Stimulated activated CD4-positive, alpha-beta T cell treated with anti-CD3 and anti-CD28 coated beads, Interleukin-1b, Interleukin-23, amount 100 ng/mL, for 1 hour (primary cell): ENCODE measurements at places on chromosomes 11 and 22.

- no peak for DNase-seq
Measured at GRCh38 chr22:43858156-43858895, 4.0 kb downstream of the SULT4A1 start.

GRCh38 chr22:43505423-43505822, 93.6 kb downstream of the MPPED1 start:
- DNase-seq = no peak

GRCh38 chr11:106288057-106288456, 210.6 kb downstream of the AASDHPPT start:
- no peak for DNase-seq

GRCh38 chr11:26537341-26537740, 34.7 kb downstream of the MUC15 start:
- DNase-seq = no peak

DNA sequence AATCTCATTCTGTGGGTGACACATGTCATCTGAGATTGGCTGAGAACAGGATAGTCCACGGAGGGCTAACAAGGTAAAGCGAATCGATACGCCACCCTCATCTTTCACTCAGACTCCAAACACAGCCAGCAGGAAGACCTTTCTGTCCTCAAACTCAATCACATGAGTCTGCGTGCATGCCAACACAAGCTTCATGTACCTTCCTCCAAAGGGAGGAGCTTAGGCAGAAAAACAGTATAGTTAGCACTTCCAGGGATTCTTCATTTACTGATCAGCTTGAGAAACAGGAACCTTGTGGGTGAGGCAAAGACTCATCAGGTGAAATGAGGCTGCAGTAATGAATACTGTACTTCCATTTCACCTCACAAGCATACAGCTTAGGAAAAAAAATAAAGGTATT, 767.1 kb upstream of the API5 start:
- no peak for DNase-seq

DNA sequence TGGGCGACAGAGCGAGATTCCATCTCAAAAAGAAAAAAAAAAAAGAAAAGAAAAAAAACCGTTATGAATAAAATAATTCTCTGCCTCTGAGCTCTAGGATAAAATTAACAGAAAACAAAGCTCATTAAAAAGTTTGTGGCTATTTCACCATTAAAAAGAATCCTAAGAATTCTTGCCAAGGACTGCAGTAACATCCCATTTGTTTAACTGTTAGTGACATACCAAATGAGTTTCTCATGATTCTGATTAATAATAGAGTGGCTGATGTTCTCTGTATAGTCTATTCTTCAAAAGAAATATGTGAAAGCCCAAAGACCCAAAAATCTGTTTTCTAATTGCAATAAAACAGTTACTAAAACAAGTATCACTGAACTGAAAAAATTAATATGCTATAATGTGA, 19.7 kb downstream of the CLNS1A start:
- DNase-seq = no peak

DNA sequence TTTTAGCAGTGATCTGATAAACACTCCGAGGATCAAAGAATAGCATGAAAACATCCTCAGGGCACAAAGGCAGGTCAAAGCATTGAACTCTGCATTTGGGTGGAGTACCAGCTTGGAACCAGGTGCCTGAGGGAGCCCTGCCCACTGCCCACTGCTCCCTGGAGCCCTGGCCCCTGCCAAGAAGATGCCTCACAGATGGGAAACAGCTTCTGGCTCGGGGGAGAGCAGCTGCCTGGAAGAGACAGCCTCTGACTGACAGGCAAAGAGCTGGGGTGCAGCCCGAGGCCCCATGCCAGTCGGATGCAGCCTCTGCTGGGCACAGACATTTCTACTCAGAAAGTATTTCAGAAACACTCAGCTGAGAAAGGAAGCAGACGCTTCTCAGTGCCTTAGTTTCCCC, 13.2 kb downstream of the LMO1 start:
- DNase-seq = no peak

DNA sequence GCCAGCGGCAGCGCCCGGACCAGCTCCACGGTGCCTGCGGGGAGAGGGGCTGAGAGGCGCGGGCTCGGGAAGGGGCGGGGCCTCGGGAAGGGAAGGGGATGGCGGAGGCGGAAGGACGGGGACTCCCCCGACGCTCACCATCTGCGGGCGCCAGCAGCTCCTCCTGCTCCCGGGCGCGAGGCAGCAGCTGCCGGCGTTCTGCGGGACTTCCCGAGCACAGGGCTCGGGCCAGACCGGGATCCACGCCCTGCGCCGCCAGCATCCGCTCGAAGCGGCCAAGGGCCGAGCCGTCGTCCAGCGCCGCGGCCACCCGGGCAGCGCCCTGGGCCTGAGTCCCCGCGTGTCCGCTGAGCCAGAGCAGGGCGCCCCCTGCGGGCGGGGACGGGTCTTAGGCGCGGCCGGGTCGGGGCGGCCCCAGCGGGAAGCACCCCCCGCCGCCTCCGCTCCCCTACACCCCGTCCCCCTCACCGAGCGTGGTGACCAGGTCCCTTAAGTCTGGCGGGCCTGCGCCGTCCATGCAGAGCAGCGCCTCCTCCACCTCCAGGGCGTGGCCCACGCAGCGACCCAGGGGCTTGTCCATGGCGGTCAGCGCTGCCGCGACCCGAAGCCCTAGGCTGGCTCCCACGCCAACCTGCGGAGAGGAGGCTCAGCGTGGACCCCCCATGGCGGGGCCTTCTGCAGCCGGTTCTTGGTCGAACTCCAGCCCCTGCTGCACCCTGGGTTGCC, 873 bp upstream of the SCO2 start:
- DNase-seq = peak; percentile 64

- DNase-seq = no peak
Measured at GRCh38 chr11:93059117-93059957, 89.9 kb downstream of the MTNR1B start.

GRCh38 chr11:18013790-18014507, 1.1 kb upstream of the SERGEF start:
- DNase-seq = no peak

GRCh38 chr11:69371731-69372588, 78.0 kb downstream of the MYEOV start:
- DNase-seq = no peak

DNA sequence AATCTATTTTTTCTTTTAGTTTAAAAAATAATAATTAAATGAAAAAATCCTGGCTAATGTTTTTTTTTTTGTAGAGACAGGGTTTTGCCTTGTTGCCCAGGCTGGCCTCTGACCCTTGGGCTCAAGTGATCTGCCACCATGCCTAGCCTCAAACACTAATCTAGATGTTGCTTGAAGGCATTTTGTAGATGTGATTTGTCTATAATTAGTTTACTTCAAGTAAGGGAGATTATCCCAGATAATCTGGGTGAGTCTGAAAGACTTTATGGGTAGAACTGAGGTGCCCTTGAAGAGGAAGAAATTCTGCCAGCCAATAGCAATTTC, 38.6 kb upstream of the RBFOX2 start:
- no peak for DNase-seq

GRCh38 chr22:39999144-39999757, 4.5 kb downstream of the FAM83F start:
- no peak for DNase-seq

- DNase-seq = no peak
Measured at GRCh38 chr11:67588136-67588503, 4.5 kb downstream of the GSTP1 start.

DNA sequence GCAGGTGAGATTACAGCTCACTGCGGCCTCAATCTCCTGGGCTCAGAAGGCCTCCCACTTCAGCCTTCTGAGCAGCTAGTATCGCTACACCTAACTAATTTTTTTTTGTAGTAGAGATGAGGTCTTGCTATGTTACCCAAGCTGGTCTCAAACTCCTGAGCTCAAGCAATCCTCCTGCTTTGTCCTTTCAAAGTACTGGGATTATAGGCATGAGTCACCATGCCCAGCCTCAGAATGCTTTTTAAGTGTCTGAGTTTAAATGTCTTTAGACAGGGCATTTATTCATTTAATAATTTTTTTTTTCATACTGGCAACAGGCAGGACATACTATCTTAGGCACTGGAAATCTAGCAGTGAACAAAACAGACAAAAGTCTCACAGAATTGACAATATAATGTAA, 27.7 kb downstream of the LRP4 start:
- no peak for DNase-seq

- no peak for DNase-seq
Measured at GRCh38 chr11:120147094-120147949, 9.4 kb upstream of the TRIM29 start.

- DNase-seq = no peak
Measured at GRCh38 chr11:64536396-64536941, 54.6 kb upstream of the SLC22A12 start.

GRCh38 chr11:47111318-47111804, 65.3 kb downstream of the ARFGAP2 start:
- DNase-seq = no peak

DNA sequence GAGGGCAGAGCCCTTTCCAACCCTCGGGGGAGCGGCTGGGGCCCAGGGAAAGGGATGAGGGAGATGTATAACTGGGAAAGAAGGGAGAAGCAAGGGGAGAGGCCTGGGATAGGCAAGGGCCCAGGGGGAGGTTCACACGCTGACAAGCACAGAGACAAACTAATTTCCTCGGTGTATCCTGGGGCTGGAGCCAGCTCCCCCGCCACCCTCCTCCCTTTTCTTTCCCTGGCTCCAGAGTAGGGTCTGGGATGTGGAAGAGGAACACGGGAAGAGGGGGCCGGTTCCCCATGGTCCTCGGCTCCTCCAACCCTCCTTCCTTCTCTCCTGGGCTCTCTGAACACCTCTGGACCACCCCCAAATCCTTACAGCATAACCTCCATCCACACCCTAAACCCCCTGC, 6.9 kb downstream of the CLCF1 start:
- no peak for DNase-seq

DNA sequence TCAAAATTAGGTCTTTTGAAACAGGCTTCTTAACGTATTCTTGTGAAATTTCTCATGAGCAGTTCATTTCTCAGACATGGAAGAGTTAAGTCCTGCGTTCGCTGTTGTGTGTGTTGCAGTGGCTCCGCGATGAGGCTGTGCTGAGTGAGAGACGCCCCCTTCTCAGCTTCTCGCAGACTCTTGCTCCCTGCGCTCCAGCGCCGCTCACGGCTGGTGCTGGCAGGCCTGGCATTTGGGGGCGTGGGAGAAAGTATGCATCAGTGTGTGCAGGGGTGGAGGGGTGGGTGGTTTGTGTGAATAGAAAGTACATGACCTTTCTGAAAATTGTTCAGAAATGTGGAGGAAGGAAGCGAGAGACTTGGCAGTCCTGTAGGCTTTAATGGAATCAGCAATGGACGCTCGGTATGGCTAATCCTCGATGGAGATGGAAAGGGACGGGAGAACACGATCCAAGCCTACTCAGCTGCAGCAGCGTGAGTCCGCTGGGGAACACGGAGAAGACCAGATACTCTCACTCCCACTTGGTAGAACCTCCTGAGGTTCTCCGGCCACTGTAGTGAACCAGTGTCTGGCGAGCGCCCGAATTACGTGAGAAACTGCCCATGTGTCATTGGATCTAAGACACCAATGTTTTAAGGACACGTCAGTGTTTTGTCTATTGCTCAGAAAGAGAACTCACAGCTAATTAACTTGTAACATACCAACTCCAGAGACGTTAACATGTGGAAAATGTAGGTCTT, 5.9 kb downstream of the TAB1 start:
- DNase-seq = no peak

DNA sequence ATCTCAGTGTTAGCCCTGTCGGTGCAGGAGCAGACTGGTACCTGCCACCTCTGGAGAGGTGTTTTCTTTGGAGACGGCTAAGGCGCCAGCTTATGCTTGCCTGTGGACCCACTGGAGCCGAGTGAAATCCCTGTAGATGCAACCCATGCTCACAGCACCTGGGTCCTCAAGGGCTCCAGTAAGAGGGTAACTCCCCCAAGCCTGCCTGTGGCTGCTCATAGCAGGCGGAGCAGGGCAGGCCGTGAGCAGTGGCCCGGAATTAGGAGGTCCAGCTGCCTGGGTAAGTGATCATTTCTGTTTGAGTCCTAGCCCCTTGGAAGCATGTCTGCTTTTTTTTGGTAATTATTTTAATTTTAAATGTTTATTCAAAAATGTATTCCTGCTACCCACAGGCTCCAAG, 43.8 kb downstream of the NAT10 start:
- DNase-seq = no peak

DNA sequence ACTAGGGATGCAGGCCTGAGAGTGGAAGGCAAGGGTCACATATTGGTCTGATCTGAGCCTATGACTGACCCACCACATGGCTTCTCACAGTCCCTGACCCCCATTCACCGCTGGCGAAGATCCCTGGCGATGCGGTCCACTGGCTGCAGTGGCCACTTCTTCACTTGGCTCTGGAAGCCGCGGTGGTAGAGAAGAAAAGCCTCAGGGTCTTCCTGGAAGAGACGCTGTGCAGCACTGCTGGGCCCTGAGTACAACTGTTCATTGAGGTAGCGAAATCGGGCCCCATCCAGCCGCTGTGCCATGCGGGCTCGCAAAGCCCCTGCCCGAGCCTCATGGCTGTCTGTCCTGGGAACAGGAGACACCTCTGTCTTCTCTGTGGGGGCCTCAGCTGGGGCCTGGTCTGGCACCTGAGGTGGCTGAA, 2.4 kb downstream of the RRP8 start:
- DNase-seq = no peak

- DNase-seq = no peak
Measured at GRCh38 chr11:71268706-71269321, 16.4 kb upstream of the SHANK2 start.

- no peak for DNase-seq
Measured at GRCh38 chr22:45876136-45877035, 100.6 kb downstream of the WNT7B start.

GRCh38 chr11:8221917-8222495, 41.7 kb downstream of the LMO1 start:
- DNase-seq = no peak

- no peak for DNase-seq
Measured at GRCh38 chr11:98180511-98180910, 840.2 kb upstream of the CNTN5 start.

GRCh38 chr11:134041349-134041748, 27.5 kb upstream of the JAM3 start:
- DNase-seq = no peak

DNA sequence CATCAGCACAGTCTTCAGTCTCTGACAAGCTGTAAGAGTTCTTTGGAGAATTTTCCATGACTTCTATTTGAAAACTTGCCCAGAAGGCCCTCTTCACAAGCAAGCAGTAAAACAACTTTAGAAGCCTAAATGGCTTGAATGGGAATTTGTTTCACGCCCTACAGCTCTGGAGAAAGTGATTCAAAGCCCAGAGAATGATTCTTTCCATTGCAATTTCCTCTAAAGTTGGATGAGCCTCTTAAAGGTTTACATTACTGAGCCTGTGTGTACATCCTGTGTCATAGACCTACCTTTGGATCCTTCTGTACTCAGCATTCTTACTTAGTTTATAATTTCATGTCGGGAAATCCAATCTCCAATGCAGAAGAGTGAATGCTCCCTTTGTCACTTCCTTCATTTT, 6.8 kb upstream of the OR8B3 start:
- no peak for DNase-seq

DNA sequence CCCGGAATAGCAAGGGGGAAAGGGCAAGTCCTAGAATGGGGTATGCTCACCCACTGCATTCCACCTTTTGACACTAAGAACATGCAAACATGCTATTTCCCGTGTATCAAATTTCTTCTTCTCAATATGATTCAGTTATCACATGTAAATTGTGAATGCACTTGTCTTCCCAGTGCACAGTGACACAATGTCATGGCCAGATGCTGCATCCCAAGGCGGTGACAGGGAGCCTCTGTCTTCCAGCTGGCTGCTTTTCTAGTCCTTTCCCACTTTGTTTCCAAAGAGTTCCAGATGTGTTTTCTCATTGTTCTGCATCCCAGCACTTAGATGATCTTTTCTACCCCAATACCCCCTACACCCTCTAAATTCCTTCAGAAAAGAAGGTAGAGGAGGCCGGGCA, 12.4 kb downstream of the SLC25A18 start:
- no peak for DNase-seq
